ENCODE measurements at places on chromosomes 4 and X.

DNA sequence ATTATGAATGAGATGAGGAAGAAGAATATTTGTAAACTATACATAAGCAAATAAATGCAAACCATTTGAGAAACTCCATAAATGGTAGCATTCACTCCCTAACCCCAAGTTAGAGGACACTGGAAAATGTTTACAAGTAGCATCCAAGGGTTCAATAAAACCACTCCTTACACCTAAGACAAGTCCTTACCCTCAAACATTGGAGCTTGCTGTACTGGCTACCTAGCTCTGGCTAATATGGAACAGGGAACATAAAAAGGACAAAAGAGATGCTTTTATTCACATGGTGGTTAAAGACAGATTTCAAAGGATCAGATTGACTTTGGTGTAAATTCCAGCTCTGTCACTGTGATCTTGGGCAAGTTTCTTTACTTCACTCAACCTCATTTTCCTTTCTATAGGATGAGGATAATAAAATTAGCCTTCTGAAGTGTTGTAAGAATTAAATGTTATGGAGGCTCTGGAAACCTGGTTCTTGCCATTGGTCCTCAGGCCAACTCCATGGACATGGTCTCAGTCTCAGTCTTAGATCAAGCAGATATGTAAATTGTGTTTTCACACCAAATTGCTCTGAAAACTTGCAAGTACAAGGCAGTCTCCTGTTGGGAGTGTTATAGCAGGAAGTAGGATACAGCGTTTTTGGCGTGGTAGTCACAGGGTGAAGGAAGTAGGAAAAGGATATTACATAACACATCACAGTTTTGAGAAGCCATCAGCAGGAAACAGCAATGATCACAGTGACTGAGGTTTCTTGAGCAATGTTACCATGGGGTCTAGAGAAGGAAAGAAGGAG lies 3.3 kb downstream of the CXCL1 start:
- no peak for DNase-seq

DNA sequence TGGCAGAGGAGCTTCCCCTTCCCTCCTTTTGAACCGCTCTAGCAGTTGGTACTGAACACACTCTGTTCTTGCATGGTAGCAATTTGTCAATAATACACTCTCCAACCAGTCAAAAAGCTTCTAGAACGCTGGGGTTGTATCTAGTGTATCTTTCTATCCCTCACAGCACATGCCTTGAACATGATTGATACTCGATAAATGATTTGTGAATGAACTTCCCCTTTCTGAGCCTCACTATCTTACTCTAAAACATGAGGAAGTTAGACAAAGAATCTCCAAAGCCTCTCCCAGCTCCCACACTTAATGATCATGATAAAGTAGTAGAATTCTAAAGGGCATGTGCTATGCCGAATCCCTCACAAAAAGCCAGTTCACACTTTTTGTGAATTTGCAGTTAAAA lies 64.4 kb downstream of the DLG3 start:
- no peak for DNase-seq

DNA sequence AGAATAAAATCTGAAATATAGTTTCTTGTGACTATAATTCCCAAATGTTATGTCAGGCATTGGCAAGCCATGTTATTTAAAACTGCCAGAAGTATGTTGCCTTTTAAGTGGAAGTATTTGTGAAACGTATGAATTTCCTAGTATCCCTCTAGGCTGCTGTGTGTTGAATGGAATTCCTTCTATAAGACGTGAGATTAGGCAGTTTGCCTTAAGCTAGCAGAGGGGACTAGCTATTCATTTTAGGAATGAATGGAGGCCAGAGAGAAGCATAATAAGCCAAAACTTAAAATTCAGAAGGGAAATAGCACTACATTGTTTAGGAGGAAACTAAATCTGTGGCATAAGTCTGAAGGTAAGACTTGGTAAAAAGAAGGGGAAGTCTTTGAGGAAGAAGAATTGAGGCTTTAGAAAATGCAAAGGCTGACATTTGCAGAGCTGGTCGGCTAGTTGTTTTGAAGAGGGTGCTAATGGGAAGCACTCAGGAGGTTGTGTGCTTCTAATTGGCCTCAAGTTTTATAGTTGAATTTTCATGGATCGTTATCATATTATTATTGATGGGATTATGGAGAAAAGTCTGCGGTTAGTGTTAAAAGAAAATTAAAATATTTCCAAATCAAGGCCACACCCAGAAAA lies 57.1 kb downstream of the TMEM131L start:
- DNase-seq, result no peak

DNA sequence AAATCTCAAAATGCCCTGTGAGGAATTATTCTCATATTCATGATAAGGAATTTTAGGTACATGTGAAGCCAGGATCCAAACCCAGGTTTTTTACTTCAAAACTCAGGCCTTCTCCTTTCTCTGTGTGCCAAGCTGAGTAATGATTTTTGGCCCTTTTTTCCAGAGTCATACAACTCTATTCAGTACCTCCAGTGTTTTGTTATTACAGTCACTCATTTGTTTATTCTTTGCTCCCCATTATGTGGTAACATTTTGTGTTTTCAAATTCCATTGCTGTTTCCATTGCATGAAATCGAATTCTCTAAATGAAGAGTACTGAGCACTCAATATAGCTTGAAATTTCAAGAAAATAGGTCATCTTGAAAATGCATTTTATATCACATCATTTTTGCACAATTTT lies 315.4 kb downstream of the NR3C2 start:
- DNase-seq, result no peak
